Lung (tissue), 17 donors: ENCODE measurements at places on chromosomes 4 and X.
A peak's percentile ranks its signal among the peaks of the same experiment; 100 is the strongest.

- no peak for DNase-seq
Measured at GRCh38 chrX:107760304-107761077, 15.1 kb downstream of the TSC22D3 start.

DNA sequence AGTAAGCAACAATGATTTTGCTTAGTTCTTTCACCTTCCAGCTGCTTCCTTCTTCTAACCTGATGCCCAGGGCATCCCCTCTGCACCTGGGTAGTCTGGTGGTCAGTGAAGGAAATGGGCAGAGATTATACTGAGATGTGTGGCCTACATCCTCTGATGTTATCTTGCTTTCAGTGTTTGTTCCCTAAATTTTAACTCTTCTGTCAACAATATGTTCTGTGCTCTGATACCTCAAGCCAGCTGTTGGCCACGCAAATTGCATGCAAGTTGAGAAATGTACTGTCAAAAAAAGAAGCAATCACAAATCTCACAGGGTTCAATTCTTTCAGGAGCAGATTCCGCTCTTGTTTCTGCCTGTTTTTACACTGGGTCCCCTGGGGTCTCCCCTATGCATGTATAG lies 73.8 kb downstream of the FBXW7 start:
- DNase-seq, result no peak

GRCh38 chr4:53009824-53010223 lies 147.7 kb downstream of the RASL11B start:
- DNase-seq, result no peak

- DNase-seq, result no peak
Measured at GRCh38 chr4:127606823-127607222, 25.9 kb upstream of the INTU start.

DNA sequence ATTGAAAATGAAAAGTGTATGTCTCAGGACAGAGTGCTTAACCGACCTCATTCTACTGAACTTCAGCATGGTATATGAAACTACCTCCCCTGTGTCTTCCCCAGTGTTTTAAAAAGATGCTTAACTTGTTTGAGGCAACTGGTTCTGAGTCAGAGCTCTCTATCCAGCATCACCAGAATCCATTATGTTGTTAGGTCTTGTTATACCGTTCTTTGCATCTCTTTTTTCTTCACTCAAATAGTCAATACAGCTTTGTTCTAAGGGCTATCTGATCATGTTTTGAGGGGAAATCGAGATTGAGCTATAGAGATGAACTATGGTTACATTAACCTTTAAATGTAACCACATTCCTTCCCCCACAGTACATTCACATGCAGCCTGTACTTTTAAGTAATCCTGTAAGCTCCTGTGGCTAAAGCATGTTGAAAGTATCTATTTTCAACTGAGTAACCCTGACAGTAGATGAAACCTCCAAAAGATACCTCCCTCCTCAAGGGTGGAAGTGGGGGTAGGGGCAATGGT lies 514.4 kb downstream of the RPA4 start:
- no peak for DNase-seq

DNA sequence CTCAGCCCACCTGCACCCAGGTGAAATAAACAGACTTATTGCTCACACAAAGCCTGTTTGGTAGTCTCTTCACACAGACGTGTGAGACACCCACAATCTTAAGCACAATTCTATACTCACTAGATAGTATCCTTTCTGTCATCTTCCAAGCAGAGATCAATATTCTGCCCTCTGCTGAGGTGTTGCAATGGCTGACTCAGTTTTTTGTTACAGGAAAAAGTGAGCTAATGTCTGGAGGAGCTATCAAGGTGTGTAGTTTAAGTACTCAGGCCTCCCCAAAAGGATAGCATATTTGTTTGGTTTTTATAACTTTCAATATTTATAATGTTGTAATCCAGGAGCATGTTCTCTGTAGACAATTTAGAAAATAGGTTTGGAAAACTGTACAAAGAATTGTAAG lies 775.2 kb upstream of the POU3F4 start:
- DNase-seq, result no peak

- no peak for DNase-seq
Measured at GRCh38 chr4:99038213-99038612, 42.7 kb downstream of the METAP1 start.

GRCh38 chr4:33650036-33650435 lies 2594.3 kb downstream of the ARAP2 start:
- DNase-seq, result no peak

DNA sequence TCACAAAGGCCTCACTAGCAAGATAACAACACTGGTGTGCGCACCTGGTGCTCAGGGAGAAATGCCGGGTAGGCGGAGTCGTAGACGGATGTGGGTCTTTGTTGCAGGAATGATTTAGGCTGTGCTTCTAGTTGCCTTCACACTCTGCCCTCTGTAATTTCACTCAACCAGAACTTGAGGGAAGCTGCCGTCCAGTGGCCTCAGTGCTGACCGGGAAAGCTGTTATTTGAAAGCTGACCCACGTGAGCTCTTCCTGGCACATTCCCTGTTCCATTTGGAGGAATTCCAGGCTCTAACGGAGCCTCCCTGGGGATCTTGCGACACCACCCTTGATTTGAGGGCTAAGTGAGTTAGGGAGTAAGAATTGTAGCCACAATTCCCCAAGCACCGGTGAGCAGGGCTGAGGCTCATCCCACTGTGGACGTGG lies 15.9 kb downstream of the SH3TC1 start:
- peak; percentile 81 for DNase-seq

- no peak for DNase-seq
Measured at GRCh38 chrX:84189125-84189524, 1.1 kb upstream of the RPS6KA6 start.

- DNase-seq, result no peak
Measured at GRCh38 chr4:40719008-40719623, 30.6 kb upstream of the NSUN7 start.

DNA sequence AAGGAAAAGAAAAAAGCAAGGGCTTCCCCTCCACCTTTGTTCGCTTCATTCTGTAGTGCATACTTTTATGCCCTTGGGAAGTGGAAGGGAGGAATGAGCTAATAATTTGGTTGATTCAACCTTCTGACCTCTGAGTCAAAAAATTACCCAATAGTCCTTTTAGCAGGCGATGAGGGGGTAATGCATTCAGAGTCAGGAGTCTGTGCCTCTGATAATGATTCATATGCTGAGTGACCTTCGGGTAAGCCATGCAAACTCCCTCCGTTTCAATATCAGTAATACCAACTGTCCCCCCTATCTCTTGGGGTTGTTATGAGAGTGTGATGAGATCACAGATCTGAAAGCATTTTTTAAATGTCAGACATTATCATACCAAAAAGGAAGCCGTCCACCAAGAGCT lies 41.6 kb upstream of the ACSL4 start:
- no peak for DNase-seq

DNA sequence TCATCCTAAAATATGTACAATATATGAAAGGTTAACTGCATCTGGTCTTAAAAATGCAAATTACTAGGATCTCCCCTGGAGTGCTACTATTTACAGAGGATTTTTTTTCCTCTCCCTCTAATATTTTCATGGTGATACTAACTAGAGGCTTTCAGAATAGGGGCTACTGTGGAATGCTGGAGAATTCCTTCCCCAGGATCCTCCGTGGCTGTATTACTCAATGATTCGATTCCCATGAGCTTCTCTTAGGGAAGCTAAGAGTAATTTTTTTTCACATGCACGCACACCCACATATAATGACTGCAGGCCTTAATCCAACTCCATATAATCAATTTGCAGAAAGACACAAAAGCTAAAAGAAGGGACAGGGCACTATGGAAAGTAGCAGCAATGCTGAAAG lies 184.7 kb downstream of the ARHGAP6 start:
- no peak for DNase-seq

- no peak for DNase-seq
Measured at GRCh38 chr4:169282429-169283113, 11.8 kb upstream of the SH3RF1 start.

GRCh38 chr4:171947400-171947799 lies 134.2 kb downstream of the GALNTL6 start:
- DNase-seq, result no peak

GRCh38 chr4:64718091-64718490 lies 308.8 kb upstream of the TECRL start:
- no peak for DNase-seq

GRCh38 chr4:81930506-81931238 lies 443.1 kb downstream of the HNRNPD start:
- no peak for DNase-seq

DNA sequence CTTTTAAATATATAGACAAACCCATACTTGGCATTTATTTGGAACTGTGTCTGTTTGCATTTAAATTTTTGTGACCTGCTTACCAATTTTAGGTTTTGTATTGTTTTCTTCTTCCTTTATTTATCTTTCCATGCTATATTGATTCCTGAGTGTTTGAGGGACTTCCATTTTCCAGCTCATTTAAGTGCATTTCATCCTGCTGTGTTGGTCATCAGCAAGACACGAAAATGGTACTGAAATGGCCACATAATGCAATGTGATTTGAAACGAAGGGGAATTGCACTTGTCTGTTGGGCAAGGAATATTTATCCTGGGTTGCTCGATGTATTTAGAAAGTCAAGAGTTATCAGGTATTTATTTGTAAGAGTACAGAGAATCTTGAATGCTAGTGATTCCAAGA lies 524.3 kb upstream of the MAGEB2 start:
- DNase-seq, result no peak

DNA sequence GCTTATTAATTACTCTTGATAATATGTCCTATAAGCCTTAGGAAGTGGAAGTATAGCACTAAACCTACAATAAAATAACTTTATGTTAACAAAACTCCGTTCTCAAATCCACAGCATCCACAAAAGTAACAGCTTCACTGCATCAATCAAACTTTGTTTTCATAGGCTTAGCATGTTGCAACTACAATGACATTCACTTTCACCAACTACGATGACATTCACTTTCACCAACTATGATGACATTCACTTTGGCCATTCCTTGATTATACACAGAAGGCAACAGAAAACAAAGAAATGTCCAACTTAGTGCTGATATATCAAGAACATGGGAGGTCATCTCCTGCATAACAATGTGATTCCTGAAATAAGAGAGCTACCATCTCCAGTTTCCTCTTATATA lies 44.3 kb downstream of the FBXL5 start:
- no peak for DNase-seq

DNA sequence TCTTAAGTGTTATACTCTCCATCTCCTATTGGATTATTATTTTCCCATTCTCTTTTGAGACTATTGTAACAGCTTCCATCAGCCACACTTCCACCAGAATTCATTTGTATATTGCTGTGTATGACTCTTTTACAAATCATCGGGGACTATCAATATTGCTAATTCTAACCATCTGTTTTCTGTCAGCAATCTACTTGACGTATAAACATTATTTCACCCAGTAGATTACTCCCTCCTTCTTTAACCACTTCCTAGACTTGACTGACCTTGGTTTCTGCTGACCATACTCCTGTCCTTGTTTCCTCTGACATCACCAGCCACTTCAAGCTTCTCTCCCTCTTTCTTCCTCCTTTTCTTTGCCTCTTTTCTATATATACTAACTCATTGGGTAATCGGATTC lies 402.9 kb downstream of the PCDH18 start:
- DNase-seq, result no peak

DNA sequence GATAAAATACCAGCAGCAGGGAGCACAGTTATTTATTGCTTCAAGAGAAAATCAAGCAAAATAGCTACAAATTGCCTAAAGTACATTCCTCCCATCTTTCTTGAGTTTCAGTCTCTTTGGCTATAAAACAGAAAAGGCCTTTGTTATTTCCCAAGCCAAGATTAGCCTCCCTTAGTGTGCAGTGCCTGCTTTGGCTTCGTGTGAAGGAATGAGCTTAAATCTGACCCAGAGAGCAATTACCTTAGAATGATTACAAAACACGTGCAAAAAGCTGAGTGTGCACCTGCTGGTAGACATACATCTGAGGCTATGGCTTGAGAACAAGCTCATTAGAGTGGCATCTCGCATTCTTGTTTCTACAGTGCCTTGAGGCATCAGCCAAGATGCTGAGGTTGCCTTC lies 250.8 kb downstream of the C4orf33 start:
- DNase-seq, result no peak

DNA sequence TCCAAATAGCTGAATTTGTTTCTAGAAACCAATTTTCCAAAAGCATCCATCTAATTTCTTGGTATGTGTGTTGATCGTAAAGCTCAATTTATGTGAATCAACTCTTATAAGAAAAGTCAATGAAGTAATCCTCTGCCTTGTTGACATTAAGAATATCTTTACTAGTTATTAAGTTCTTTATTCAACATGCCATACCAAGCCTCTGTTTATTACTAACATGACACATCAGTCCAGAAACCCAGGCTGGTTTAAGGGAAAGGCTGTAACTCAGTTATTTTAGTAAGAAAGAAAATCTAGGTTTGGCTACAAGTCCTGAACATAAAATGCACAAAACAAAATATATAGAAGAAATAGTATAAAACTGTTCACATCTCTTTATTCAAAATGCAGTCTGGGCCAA lies 48.0 kb downstream of the KLHL34 start:
- DNase-seq, result no peak

GRCh38 chr4:159188646-159189045 lies 85.8 kb downstream of the RAPGEF2 start:
- DNase-seq, result no peak

DNA sequence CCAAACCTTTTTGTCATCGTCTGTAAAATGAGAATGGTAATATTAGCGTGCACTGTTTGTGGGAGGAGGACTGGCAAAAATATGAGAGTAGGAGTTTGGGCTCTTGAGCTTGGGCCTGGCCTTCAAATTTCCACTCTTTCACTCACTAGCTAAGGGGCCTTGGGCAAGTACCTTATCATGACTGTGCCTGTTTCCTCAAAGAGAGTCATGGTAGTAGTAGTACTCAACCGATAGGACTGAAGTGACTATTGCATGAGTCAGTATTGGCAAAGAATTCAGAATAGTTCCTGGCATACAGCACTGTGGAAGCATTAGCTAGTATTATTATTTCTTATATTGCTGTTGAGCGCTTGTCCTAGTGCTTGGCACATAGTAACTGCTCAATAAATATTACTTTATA lies 16.0 kb upstream of the RBM3 start:
- DNase-seq, result no peak

DNA sequence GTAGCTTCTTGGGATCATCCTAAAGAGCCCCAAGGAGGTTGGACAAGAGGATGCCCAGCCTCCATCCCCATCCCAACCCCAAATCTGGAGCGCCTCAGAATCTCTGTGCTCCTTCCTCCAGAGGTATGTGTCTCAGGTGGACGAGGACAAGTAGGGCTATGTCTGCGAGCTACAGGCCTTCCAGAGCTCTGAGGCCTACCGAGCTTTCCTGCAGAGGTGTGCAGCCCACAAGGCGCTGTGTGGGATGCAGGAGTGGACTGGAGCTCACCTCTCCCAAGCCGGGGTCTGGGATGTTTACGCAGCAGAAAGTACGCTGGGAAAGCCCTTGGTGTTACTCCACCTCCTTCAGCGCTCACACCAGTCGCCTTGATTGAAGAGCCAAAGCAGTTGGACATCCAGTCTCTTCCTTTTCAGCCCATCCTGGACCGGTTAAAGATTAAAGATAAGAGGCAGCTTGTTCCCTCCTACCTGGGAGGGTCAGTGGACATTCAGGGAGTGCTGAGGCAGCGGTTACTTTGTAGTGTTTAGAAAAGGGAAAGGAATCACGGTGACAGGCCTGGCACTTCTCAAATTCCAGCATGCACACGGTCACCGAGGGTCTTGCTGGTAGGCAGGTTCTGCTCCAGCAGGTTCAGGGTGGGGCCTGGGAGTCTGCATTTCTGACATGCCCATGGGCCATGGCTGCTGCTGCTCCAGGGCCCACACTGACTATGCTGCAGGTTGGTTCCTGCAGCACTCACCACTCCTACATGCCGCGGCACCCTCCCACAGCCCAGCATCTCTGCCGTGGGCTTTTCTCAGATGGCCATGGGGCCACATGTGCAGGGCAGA lies 29.5 kb upstream of the JAKMIP1 start:
- DNase-seq, result no peak

GRCh38 chrX:121455890-121456289 lies 408.5 kb downstream of the GLUD2 start:
- no peak for DNase-seq
